ENCODE measurements at places on chromosomes 11 and 22. TPM values are rescaled to one million over a fixed set of nuclear protein-coding genes. Genes with fewer than 3 reads are reported as not detected.

DNA sequence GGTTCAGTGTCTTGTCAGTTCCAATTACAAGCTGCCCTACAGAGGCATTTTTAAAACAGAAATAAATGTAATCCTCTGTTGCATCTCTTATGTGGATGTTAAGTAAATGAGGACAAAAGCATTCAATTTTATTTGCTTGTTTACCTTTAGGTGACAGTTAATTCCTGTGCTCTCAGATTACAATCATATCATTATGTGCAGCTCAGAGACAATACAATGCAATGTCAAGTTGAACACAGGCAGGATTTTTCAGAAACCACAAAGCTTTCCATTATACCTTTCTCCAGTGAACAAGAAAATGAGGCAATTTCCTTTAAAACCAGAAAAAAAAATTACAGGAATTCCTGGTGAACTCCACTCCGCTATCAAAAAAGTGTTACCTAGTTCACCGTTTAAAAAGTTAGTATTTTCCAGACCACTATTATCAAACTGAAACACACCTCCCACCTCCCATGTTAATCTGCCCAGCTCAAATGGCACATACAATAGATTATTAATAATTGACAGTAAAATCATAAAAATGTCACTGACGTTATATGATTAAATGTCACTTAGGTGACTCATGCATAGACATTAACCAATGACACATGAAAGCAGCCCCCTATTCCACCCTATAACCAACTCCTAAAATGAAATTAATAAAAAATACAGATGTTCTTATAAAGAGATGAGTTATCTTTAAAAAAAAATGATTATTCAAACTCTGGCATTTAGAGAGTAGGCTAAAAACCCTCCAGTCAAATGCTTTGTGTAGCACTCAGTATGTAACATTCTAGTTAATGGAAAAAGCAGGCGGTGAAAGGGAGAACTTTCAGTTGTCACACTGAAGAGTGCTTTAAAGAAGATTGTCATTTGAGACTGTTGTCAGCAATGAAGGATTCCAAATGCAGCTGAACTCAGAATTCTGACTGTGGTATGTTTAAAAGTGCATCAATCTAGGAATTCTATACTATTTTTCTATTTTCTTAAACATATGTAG lies 98.6 kb downstream of the MUC15 start:
- no peak for DNase-seq

DNA sequence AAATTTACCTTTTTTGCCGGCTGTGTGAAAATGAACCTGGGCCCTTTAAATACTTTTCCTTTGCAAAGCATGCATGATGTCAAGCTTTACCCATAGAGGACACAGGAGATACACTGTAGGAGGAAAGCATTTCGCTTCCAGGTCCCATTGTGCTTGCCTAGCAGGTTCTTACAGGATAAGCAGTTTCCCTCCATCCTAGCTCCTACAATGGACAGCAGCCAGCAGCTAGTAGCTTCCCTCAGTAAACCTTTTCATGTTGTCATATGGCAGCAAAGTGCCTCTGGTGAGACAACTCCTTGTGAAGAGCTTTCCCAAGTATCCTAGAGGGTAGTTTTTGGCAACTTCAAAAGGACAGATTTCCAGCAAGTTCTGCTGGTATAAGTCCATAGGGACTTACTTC lies 78.4 kb downstream of the RBFOX2 start:
- no peak for DNase-seq

DNA sequence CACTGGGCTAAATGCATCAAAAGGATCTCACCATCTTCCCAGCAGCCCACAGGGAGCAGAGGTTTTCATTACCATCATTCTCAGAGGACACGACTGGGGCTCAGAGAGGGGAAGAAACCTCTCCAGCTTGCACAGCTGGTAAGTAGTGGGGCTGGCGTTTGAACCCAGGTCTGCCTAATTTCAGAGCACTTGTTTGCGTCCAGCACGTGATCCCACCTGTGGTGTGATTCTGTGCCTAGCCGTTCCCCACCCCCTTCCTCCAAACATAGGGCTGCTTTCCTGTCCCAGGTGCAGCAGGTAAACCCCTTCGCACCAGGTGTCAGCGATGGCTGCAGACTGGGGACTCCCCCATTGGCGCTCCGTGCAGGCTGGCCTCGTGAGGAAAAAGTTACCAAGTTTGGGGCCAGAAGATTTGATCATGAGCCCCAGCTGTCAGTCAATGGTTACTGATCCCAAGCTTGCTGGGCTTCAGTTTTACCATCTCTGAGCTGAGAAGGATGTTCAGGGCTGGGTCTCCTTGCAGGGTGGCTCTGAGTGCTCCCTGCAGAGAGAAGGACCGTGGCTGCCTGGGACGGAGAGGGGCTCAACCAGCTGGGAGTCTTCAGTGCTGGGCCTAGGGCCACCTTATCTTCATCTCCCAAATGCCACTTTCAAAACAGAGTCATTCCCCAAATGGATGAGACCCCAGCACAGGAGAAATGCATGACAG lies 445.6 kb downstream of the TBC1D22A start:
- no peak for DNase-seq

DNA sequence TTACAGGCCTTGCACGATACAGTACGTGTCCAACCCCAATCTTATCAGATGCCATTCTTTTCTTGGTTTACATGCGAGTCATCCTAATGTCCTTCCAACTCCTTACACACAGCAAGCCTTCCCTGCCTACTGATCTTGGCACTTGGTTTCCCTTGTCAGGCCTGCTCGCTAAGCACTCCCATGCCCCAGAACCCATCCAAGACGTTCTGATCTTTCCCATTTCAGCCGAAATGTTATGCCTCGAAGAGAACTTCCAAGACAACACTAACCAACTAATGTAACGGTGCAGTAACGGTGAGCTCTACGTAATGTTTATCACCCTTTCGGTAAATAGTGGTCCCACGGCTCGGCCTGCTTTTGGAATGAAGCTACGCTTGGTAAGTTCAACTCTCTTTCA lies 521 bp downstream of the PES1 start:
- DNase-seq: no peak

C2CD2L gene
- 1.8 TPM for total RNA-seq

GRCh38 chr11:79437278-79437980 lies 3.4 kb downstream of the TENM4 start:
- DNase-seq: peak; percentile 73

DNA sequence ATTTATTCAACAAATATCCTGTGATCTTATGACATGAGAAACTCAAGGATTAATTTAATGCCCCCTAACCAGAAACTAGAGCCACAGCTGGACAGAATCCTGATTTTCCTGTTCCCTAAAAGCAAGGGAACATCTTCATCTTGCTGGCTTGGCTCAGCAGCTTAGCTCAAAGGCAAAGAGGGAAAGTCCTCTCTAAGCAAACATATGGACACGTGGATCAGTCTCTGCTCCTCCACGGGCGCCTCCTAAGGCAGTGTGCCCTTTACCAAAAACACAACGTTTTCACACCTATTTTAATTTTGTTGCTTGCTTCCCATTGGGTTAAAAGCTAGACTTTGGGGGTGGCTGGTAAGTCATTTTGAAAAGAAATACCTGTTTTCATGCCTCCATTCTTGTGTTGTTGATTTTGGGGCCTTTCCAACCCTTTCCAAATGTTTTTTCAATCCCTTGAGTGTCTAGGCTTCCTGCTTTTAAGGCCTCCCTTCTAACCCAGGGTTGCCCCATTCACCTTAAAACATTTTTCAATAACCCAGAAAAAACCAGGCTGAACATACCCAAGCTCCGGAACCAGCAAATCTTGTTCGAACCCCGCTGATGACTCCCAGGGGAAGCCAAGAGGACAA lies 15.5 kb downstream of the SLC1A2 start:
- DNase-seq: no peak

DNA sequence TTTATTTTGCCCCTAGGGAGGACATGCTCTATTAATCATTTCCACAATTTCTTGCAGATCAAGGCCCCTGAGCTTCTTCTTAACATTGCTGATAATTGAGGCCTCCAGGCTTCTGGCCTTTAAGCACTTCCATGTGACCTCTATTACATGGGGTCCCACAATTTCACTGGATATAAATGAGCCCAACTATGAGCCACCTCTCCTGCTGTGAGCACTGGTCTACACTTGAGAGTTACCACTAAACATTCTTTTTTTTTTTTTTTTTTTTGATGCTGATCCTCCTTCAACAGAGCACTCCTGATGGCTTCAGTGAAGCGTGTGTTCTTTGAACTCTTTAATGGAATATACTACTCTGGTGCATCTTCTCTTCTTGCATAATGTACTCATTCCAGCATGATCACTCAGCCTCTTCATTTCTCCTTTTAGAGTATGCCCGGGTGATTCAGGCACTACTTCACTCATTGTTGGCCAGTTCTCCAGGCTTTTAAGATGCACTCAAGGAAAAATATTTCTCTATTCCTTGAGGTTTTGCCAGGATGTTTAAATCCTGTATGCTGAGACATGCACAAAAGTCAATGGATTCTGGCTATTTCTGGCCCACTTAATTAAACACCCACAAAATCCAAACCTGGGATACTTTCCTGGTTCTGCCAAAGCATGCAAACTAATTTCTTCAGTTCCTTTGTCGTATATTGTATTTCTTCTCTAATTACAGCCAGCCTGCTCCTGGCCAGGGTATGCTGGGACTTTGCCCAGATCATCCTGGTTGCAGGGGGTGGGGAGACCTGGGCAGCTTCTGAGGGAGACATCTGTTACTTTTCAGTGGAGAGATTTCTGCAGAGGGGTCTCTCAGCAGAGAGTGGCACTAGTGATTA lies 257.8 kb upstream of the LUZP2 start:
- DNase-seq: no peak

GRCh38 chr11:422249-422656 lies 7.5 kb upstream of the SIGIRR start:
- no peak for DNase-seq

SYT7 gene
- 2.1 TPM for total RNA-seq

- peak; percentile 67 for DNase-seq
These were observed 70.6 kb upstream of the EP300 start for GRCh38 chr22:41021613-41022454.

FDXACB1 gene
- not detected for total RNA-seq

GRCh38 chr11:10730151-10730550 lies 20.9 kb upstream of the CTR9 start:
- no peak for DNase-seq

- DNase-seq: no peak
These were observed 67.6 kb upstream of the BID start for GRCh38 chr22:17841836-17842235.

EHF gene
- 2.2 TPM for total RNA-seq

All from uterus (tissue), 4 donors.